IPS DF 6.9 (cell line): ENCODE measurements at places on chromosomes 5 and 9.

DNA sequence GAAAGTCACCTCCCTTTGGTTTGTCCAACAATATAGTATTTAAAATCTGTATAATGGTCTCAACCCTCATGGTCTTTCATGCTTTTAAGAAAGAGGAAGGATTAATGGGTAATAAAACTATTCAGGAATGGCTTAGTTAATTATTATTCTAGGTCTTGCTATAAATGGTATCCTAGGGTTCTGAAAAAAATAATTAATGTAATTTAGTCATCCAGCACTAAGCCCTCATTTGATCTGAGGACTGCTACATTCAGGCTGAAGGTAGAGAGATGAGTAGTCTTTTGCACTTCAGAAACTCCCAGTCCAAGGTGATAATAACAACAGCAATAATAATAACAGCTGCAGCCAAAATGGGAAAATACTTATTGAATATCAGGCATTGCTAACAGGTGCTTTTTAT is 2.6 kb downstream of the ANKRD55 start:
- DNase-seq, result no peak

GRCh38 chr5:38258319-38259061 is at the start of gene EGFLAM:
EGFLAM (plus strand) TSS chr5:38258559; CDS start chr5:38258755, 196 bp downstream.
- DNase-seq, result no peak

GRCh38 chr5:167765352-167765751 is 526.1 kb upstream of the WWC1 start:
- DNase-seq, result no peak

DNA sequence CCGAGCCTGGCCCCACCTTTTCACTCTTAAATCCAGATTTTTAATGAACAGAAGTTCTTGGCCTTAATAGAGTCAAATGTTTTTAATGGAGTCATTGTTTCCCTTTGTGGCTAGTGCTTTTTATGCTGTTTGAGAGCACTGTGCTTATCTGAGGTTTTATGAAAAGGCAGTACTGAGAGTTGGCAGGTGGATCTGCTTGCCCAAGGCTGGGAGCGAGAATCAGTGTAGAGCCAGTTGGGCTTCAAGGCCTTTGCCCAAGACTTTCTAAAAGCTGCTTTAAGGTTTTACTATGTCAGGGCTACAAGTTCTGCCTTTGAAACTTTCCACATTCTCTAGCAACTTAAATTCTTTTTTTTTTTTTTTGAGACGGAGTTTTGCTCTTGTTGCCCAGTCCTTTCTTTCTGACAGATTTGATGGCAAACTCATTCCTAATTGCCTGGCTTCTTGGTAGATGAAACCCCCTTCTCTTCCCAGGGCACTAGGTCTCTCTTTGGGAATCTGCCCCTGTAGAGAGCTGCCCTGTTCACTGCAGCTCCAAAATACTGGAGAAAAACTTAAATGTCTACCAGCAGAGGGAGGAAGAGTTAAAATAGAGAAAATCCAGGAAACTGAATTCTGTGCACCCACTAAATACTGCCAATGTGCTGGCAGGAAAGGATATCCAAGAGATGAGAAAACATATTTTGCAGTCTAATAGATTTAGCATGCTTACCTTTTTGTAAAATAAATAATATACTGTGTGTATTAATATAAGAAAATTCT is 36.9 kb upstream of the CDK20 start:
- no peak for DNase-seq

DNA sequence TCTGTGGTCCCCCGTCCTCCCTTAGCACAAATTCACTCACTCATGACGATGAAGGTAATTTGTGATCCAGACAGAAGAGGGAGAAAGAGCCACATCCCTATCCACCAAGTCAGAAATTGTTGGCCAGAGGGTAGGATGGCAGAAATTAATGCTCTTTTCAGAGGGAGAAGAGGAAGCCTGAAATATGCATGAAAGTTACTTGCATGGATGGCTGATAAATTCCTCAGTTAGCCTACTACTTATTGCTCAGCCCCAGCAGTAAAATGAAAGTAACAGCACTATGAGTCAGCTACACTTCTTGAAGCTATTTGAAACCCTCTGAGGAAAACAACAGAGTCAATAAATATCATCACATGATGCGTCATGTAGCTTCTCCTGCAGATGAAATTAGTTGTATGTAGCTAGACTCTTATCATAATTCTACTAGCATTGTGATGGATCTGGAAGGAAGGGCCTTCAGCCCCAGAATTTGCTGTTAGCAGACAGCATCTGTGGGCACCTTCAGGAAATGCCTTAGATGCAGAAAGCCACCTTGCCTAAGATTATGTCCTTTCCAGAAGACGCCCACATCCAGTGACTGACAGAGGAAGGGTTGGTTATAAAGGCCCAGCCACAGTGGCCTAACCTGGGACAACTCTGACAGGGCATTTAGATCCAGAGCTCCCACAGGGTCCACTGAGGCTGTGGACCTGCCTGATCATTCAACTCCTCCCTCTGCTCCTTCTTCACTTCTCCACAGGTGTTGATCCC is 81.2 kb upstream of the CCDC112 start:
- DNase-seq, result no peak
